ENCODE measurements at places on chromosomes 4 and X.
A peak's percentile ranks its signal among the peaks of the same experiment; 100 is the strongest.

GRCh38 chrX:129981752-129982299 is 609 bp upstream of the BCORL1 start:
- no peak for DNase-seq

DNA sequence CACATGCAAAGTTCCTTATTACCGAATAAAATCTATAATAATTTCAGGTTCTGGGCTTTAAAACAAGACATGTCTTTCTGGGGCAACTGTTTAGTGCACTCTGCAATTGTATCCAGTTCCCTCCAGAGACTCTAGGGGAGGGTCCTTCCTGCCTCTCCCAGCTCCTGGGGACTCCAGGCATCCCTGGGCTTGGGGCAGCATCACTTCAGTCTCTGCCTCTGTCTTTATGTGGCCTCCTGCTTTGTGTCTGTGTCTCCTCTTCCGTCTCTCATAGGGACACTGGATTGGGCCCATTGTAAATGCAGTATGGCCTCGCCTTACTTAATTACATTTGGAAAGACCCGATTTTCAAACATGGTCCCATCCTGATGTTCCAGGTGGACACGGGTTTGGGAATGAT is 10.9 kb upstream of the ASMTL start:
- no peak for DNase-seq

- DNase-seq = peak; percentile 58
Observed at GRCh38 chr4:88533937-88534750, 10.6 kb upstream of the PYURF start.

DNA sequence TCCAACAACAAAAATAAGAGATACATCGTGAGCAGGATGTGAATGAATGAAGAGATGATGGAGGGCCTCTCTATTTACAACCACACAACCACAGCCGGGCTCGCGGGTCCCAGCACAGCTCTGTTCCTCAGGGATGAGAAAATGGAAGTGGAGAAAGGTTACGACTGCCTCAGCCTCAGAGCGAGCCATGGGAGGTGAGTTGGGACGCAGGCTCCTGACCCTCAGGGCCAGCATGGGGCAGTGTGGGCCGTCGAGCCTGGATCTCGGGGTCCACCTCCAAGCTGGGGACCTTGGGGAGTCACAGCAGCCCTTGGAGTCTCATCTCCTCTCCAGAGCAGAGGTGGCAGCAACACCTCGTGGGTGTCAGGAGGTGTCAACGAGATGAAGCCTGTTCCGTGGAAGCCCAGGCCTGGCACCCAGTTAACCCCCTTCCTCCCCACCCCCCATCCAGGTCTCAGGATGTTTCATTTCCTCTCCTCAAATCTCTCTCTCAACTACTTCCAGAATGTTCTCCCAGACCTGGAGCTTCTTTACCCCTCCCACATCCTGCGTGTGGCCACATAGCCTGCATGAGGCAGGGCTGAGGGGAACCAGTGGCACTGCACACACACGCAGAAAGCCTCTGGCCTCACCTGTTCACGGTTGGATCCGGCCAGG is 25.9 kb downstream of the C4orf50 start:
- no peak for DNase-seq

DNA sequence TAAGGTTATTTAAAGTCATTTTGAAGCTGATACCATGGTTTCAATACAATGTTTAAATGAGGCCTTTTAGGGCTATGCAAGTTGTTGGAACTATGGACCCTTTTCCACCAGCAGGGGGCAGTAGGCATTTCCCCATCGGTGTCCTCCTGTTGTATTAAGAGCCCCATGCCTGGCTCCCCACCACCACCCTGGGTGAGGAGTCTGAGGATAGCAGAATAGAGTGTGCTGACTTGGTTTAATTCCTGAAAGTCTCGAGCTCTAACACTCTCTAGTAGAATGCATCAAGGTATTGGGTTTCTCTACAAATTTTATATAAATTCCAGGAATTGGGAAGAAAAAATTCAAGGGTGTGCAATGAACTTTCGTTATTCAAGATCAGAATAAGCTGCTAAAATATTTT is 234.8 kb upstream of the JADE1 start:
- peak; percentile 68 for DNase-seq

Data from fibroblast of gingiva (primary cell).